ENCODE measurements at places on chromosomes 4 and X.

DNA sequence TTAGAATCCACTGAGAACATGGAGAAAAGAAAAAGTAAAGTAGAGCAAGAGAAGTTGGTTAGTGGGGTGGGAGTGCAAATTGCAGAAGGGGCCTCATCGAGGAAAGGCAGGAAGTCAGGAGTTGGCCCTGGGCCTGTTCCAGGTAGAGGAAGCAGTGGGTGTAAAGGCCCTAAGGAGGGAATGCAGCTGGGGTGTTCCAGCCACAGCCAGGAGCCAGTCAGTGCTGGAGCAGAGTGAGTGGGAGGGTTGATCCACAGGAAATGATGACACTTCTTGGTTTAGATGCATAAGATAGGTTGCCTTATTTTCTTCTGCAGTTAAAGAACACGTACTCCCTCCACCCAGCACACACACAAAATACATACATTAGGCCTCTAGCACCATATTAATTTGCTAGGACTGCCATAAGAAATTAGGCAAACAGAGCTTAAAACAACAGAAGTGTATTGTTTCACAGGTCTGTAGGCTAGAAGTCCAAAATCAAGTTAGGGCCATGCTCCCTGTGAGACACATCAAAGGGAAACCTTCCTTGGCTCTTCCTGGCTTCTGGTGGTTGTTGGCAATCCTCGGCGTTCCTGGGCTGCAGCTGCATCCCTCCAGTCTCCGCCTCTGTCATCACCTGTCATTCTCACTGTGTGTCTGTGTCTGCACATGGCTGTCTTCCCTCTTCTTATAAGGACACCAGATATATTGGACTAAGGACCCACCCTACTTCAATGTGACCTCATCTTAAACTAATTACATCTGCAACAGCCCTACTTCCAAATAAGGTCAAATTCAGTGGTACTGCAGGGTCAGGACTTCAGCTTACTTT, 205.9 kb downstream of the AASDH start:
- DNase-seq, result peak; percentile 13

DNA sequence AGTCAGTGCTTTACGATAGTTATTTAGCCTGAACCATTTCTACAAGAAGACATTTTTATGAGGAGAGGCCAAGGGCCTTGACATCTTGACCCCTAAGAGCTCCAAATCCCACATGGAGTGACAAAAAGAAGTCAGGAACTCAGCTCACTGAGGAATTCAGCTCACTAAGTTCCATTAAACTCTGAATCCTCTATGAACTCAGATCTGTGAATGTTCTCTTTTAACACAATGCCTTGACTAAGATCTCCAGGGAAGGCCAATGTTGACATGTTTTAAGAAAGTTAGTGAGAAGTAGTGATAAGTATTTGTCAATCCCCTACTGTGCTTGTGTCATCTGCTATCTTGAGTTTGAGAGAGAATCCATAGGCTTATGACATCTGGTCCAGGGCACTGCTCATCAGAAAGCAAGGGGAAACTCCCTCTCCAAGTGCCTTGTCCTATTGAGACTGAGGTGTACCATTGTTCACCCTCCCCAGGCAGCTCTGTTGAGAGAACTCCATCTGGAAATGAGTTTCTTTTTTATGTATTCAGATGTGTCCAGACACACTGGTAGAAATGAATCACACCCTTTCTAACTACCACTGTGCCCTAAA, 68.7 kb upstream of the PCDH19 start:
- DNase-seq, result no peak

- no peak for DNase-seq
These were observed 415.0 kb downstream of the CCSER1 start for GRCh38 chr4:90542216-90542615.

DNA sequence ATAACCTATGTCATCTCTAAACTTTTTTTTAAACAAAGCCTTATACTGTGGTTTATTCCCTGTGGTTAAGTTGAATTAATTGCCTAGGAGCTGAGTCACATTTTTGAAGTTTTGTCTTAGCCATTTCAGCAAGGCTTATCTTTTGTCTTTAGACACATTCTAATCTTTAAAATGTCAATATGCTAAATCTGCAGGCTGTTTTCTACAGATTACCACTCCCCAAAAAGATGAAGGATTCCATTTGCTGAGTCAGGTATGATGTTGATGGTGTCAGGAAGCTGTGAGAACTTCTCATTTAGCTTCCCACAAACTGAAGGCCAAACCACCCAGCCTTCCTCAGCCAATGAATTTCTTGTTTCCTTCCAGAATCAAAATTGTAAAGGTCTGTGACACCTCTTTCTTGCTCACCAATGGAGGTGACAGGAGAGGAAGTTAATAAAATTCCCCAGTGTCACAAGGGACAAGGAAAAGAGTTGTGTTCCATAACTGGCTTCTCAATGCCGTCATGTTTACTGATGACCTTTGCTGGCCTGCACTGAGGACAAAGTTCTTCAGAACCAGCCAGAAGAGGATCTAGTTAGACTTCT, 3.7 kb upstream of the CXCL6 start:
- peak; percentile 43 for DNase-seq

- DNase-seq, result peak; percentile 15
These were observed 148.7 kb downstream of the RELL1 start for GRCh38 chr4:37537484-37537883.

DNA sequence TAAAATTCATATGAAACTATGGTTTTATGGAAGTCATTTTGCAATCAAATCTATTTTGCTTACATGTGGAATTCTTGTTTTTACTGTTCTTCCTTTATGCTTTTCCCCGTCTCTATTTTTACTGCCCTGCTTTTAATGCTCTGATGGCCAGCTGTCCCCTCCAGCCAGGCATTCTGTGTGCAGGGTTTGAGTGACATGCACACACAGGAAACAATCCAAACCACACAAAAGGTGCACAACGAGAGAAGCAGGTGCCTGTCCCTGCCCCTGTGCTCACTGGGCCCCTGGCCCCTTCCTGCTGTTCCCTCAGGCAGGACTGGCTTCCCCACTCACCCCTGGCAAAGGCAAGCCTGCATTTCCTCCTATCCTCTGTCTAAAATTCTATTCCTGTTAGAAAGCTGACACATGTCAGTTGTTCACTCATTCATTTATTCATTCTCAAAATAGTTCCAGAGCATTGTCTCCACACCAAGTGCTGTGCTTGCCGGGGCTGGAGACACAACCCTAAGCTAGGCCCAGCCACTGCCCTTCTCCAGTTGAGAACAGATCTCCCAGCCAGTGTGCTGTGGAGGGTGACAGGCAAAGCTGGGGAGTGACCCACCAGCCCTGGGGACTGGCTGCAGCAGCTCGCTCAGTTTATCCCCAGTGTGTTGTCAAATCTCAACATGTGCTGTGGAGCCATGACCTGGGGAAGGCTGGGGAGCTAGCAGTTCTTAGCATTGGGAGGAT, 346.3 kb downstream of the FBXW7 start:
- no peak for DNase-seq

GRCh38 chr4:147927377-147928137, 195.7 kb downstream of the ARHGAP10 start:
- DNase-seq, result no peak

GRCh38 chr4:65234061-65234460, 436.2 kb downstream of the EPHA5 start:
- DNase-seq, result no peak

- DNase-seq, result no peak
These were observed at the start of gene L1CAM for GRCh38 chrX:153885968-153886903. TSS of gene L1CAM (minus strand) at chrX:153886173. CDS start at chrX:153875836, 10,337 bp downstream.

DNA sequence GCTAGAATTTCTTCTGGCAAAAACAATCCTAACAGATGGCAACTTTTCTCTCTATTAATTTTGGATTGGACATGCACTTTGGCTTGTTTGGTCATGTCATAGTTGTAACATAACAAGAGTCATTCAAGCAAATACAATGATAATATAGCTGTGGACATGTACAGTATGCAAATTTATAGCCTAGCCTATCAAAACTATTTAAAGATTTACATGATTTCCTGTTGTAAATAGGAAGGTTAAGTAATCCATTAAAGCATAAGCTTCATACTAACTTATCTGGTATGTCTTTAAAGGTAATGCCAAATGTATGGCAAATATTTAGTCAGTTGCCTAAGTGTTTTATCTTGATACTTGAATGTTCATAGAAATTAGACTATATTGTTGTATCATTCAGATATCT, 45.3 kb downstream of the RPA4 start:
- DNase-seq, result peak; percentile 85

GRCh38 chrX:10286195-10286594, 129.4 kb downstream of the CLCN4 start:
- no peak for DNase-seq

- peak; percentile 58 for DNase-seq
These were observed 902.3 kb upstream of the SLIT2 start for GRCh38 chr4:19349416-19349815.

- DNase-seq, result no peak
These were observed 377.2 kb upstream of the FTHL17 start for GRCh38 chrX:31449081-31449480.

GRCh38 chr4:154472858-154473257, 18.7 kb downstream of the DCHS2 start:
- DNase-seq, result no peak

DNA sequence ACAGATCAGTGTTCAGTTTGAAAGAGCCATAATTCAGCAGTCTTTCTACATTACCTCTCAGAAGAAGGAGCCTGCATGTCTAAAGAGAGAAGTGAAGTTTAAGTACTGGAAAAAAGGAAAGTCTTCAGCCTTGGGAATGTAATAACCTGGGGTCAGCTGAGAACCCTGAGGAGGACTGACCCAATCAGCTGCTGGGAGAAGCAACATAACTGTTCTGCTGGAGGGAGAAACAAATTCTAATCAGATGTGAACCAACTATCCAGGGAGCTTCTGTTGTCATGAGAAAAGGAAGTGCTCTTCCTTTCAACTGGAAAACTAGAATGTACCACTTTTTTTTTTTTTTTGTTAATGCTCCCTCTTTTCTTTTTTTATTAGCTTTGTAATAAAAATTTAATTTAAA, 64.5 kb upstream of the PDE5A start:
- DNase-seq, result no peak

GRCh38 chrX:79444694-79445210, 77.6 kb upstream of the ITM2A start:
- DNase-seq, result no peak

GRCh38 chrX:145213504-145213903, 33.8 kb upstream of the SPANXN1 start:
- peak; percentile 0 for DNase-seq

DNA sequence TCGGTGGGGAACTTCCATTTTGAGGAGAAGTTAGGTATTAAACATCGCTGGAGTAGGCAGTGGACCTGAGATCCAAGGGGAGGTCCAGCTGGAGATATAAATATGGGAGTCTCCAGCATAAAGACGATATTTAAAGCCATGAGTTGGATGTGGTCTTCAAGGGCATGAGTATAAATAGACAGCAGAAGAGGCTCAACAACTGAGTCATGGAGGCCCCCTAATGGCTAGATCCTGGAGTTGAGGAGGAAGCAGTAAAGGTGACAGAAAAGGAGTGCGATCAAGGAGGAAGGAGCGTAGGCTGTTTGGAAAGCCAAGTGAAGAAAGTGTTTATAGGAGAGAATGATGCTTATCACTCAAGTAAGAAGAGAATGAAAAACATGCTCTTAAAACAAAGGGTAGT, 18.1 kb upstream of the APBB2 start:
- no peak for DNase-seq

- peak; percentile 57 for DNase-seq
These were observed 62.2 kb upstream of the TNIP3 start for GRCh38 chr4:121226362-121226761.

DNA sequence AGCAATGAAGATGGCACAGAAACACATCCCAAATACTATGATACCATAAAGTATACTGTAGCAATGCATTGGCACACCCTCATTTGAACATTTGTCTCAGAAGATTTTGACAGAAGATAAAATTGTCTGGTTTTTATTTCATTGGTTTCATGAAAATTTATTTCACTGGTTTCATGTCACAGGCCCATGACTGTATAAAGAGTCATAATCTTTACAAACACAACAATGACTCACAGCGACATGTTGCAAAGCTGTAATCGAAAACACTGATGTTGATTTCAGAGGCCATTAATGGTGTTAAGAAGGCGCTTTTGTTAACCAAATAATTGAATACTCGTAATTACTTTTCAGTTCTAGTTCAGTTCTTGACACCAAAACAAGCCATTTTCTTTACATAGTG, 8.1 kb upstream of the DTHD1 start:
- DNase-seq, result peak; percentile 91

DNA sequence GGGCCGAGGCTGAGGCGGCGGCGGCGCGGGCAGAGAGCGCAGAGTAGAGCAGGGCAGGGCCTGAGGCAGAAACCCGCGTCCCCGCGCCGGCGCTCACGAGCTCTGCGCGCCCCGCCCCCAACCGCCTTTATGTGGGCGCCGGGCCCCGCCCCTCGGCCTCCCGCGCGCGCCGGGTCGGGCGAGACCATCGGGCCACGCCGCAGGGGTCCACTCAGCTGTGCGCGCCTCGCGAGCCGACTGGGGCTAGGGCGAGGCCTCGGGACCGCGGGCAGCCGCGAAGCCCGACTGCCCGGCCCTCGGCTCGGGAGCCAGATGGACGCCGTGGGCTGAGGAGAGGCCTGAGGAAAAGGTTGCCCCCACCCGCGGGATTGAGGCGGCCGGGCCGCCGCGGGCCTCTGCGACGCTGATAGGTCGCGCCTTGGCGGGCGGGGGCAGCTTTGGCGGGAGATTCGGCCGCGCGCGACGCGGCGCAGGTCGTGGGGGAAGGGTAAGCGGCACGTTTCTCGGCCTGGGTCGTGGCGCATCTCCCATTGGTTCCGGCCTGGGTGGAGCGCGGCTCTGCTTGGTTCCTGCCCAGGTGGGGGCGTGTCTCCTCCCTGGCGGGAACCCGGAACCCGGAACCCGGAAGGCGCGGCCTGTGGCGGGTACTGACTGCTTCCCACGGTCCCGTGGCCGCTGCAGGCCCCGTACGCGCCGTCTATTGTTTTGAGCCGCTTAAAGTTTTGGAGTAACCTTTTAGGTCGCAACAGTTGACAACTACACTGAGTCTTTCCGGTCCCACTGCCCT, at the start of gene SLBP:
Gene SLBP, minus strand, starts transcription at position 104 of the 787 bp plus-strand sequence. CDS start 131 bp downstream, outside the sequence.
- peak; percentile 85 for DNase-seq

DNA sequence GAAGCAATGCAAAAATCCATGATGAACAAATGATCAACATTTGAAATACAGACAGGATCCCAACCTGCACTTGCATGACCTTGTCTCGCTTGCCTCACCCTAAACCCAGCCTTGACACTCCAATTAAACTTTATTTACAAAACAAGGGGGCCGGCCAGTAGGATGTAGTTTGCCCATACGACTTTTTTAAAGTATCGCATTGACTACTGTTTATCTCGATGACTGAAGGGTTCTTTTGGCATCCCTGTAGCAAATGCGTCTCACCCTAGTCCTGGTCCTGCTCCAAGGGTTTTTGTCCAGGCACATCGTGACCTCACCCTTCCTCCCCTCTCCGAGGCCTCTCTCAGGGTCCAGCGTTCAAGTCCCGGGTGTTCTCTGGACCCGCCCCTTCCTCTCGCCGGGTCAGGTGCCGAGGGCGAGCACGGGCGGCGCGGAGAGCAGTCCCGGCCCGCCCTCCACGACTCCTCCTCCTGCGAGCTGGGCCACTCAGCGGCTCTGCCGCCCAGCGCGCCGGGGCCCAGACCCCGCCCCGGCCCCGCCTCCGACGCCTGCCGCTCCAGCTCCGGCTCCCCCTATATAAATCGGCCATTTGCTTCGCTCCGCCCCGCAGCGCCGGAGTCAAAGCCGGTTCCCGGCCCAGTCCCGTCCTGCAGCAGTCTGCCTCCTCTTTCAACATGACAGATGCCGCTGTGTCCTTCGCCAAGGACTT, at the start of gene SLC25A5:
Gene SLC25A5, plus strand, starts transcription at position 603 of the 709 bp plus-strand sequence. Its CDS starts 72 bp downstream, at position 675.
- DNase-seq, result peak; percentile 65

Data from bronchial epithelial cell (primary cell).